ENCODE measurements at places on chromosomes 13 and 19.

GRCh38 chr19:19352823-19353222 is 32.2 kb downstream of the MAU2 start:
- no peak for DNase-seq

- no peak for DNase-seq
Observed at GRCh38 chr13:84823528-84823927, 941.3 kb upstream of the SLITRK1 start.

DNA sequence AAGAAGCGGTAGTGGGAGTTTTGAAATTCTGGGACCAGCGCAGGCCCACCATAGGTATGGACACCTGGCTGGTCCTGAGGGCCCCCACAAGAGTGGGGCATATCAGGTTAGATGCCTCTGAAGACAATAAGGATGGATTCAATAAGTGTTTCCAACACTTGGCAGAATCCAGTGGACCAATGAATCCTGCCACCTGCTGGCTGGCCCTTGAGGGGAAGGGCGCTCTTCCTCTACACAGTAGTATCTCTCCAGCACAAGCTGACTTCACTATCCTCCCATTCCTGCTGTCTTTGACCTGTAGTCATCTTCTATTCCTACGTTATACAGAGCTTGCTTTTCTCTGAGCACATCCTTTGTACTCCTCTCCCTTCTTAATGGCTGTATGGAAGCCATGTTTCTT is 199.7 kb upstream of the TSHZ3 start:
- no peak for DNase-seq

DNA sequence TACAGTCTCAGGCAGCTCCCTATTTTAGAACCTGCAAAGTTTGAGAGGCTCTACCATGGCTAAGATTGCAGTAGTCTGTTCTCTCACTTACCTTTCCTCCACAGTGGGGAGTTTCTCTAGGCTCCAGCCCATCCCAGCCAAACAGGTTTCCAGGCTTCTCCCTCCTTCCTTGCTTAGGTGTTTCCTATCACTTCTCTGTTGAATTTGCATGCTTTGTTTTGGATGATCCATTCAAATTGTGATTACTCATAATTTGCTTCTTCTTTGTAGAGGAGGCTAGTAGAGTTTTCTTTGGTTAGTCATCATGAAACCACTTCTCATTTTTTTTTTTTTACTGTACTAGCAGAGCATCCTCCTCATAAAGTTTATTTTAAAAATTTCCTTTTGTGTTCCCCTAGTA is 1242.2 kb upstream of the MIR17HG start:
- DNase-seq = no peak

DNA sequence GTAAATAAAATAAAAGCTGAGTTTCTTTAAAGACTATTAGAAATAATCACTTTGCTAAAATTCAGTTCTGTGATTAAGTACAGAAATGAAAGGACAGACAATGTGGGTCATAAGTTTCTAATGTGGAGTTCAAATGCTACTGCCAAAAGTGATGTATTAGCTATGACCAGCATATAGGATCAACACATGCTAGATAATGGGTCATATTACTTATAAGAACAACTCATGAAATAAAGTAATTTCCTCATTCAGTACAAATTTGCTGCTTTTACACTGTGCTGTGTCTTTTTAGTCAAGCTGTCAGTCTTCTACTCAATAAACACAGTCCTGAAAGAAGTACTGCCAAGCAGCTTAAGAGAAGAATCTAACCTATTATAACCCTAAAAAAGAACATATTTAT is 135.2 kb downstream of the VWA8 start:
- no peak for DNase-seq

- no peak for DNase-seq
Observed at GRCh38 chr19:27966390-27966816, 1246.5 kb downstream of the UQCRFS1 start.

DNA sequence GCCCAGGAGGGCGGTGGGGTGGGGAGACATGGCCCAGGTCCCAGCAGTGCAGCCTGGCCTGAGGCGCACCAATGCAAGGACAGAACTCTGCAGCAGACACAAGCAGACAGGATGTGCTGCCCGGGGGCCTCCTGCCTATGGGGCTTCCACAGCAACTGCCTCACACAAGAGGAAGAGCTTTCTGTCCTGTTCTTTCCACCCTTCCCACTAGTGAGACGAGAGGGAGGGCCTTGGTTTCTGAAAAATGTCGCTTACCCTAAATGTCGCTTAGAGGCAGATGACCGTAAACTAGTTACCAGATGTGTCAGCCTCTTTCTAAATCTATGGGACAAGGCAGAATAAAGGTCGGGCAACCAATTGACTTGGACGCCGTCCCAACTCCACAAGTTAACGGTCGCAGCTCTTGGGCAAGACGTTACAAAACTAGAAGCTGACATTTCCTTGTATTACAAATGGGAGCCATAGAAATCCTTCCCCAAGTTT is at the start of gene LAIR1:
Gene LAIR1 (minus strand): TSS at position 157 of the 483 bp plus-strand sequence. CDS start 127 bp downstream, at position 30.
- DNase-seq = no peak

- DNase-seq = no peak
Observed at GRCh38 chr13:109100705-109101304, 471.4 kb downstream of the MYO16 start.

- no peak for DNase-seq
Observed at GRCh38 chr13:29050719-29051118, 230.6 kb downstream of the MTUS2 start.

DNA sequence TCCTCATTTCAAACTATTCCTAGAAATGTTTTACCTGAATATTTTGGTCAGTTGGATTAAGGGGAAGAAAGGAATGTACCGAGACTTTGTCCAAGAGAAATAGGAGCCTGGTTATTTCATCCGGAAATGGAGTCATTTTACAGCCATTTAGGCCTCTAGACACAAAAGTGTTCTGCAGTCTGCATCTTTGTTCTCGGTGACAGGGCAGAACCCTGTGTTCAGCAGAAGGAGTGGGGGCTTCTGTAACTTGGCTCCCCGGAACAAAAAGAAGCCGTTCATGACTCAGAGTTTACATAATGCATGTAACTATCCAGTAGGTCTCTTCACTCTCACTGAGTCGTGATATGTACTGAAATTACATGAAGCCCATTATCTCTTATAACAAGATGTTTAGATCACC is 21.6 kb upstream of the FNDC3A start:
- no peak for DNase-seq

DNA sequence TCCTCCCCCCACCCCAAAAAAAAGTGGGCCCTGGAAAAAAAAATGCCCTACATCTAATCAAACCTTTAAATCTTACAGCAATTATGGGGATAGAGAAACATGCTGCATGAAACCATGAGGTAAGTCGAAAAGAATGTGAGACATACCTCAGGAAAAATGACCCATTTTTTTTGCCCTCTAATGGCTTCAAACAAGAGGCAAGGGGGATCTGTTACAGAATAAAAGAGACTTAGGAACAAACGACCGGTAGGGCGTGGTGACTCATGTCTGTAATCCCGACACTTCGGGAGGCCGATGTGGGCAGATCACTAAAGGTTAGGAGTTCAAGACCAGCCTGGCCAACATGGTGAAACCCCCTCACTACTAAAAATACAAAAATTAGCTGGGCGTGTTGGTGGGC is 8.4 kb downstream of the RGL3 start:
- no peak for DNase-seq

DNA sequence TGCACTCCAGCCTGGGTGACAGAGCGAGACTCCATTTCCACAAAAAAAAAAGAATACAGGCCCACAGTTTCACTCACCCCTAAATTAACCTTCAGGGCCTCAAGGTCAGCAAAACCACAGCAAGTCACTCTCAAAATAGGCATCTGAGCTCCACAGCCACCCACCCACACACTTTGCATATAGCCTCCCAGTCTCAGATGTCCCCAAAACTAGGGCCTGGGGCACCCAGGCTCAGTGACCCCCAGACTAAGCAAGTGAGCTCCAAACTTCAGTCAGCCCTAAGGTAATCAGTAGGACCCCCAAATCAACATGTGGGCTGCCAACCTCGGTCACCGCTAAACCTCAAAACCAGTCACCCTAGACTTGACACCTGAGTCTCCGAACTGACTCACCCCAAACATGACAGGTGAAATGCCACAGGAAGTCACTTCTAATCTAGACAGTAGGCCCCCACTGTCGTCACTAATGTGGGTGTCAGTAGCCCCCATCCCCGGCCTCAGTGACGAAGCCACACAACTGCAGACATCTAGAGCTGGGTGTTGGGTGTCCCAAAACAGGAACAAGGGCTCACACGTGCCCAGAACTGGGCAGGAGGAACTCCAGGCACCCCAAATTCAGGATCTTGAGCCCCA is 13.9 kb downstream of the RABAC1 start:
- peak; percentile 80 for DNase-seq

- DNase-seq = no peak
Observed at GRCh38 chr13:113455384-113455783, 2.1 kb upstream of the ADPRHL1 start.

DNA sequence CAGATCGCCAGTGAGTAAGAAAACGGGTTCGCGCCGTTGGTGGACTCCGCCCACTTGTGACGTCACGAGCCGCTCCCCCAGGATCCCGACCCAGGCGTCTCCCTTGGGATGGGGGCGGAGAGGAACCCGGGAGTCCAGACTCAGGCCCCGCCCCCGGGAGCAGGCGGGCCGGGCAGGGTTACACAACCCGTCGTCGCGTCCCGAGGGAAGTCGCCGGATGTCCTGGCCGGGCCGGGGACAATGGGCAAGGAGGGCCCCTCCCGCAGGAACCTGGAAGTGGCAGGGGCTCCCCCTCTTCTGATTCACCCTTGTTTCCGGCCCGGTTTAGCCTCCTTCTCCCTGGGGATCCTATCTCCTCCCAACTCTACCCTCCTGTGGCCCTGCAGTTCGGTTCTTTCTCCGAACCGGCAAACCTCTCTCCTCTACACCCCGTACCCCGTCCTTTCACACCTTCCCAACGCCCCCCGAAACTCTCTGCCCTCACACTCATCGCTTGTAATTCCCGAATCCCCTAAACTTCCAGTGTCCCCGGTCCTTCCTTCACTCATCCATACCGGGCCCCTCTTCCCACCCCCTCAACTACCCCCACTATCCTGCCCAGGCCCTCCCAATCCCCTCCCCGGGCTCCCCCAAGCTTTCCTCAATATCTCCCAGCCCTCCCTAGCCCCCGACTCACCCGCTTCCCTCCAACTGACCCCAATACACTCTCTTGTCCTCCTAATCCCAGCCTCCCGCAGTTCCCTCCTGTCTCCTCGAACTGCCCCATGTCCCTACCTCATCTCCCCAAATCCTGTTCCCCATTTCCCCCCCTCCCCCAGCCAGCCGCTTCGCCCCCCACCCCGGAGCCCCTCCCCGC is 20.0 kb upstream of the ERCC1 start:
- DNase-seq = no peak

- no peak for DNase-seq
Observed at GRCh38 chr13:39110518-39111097, 72.4 kb downstream of the NHLRC3 start.

GRCh38 chr13:51317262-51317661 is 22.2 kb upstream of the SERPINE3 start:
- no peak for DNase-seq

DNA sequence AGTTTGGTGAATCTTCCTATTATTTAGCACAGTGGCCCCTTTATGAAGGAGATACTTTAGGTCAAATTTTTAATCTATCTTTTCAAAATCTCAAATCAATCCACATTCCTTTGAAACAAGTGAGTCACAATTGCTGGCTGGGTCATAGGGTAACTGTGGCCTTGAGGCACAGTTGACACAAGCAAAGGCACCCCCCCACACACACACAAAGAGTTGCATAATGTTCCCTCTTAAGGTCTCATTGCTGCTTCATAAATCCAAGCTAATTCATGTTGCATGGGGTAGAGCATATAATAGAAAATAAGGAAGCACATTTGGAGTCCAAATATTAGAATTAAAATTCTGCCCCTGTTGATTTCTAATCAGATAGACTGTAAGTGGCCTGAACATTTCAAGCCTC is 171.5 kb downstream of the DLEU7 start:
- DNase-seq = no peak

GRCh38 chr13:101149735-101150384 is 266.4 kb downstream of the NALCN start:
- no peak for DNase-seq

DNA sequence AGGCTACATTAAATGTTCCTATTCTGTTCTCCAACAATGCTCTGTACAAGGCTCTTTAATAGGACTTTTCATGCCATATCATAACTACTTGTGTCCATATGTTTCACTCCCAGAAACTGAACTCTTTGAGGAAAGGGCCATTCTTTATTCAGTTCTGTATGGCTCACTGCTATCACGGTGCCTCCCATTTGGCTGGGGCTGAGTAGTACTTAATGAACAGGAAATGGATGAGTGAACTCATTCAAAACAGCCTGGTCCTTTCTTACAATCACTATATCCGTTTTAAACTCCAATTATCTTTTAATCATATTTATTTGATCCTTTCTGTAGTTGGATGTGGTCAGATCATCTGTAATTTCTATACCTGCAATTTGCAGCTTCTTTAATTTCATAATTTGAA is 410.6 kb downstream of the TBC1D4 start:
- no peak for DNase-seq

GRCh38 chr19:51076631-51077213 is 6.0 kb downstream of the KLK14 start:
- no peak for DNase-seq

GRCh38 chr19:16661480-16662034 is 618 bp downstream of the TMEM38A start:
- DNase-seq = no peak

- no peak for DNase-seq
Observed at GRCh38 chr13:109371066-109371465, 415.3 kb downstream of the IRS2 start.

DNA sequence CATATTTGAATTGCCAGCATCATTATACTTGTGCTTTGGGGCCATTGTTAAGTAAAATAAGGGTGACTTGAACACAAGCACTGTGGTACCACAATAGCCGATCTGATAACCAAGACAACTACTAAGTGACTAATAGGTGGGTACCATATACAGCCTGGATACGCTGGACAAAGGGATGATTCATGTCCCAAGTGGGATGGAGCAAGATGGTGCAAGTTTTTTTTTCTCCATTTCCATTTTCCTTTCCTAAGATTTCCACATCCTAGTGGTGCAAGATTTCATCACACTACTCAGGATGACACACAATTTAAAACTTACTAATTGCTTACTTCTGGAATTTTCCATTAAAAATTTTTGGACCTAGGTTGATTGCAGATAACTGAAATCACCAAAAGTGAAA is 15.1 kb downstream of the BRCA2 start:
- DNase-seq = no peak

DNA sequence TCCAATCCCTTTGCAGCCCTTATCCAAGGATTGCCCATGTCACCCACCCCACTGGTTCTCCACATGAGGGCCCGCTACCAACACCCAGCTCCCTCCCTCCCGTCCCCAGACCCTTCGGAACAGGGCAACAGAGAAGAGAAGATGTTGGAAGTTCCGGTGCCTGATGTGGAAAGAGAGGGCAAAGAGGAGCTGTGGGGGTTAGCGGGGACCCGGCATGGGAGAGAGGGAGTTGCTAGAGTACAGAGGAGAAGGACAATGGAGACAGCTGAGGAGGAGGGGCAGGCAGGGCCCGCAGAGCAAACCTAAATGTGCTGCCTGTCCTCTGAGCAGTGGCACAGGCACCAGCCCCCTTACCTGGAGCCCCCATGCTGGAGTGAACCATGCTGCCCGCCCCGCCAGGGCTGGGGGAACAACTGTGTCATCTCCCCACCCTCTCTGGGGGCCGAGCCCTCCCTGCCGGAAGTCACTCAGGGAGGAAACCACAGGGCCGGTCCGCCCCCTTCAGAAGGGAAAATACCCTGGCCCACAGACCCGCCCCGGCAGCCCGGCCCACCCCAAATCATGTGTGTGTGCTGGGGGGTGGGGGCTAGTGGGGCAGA is at the start of gene POU2F2:
Gene POU2F2 (minus strand): TSS at position 417 of the 599 bp plus-strand sequence. CDS start 35 bp downstream, at position 382.
- peak; percentile 87 for DNase-seq

GRCh38 chr13:96100457-96101220 is 10.7 kb downstream of the HS6ST3 start:
- DNase-seq = no peak

- no peak for DNase-seq
Observed at GRCh38 chr13:31198519-31198918, 1.3 kb upstream of the B3GLCT start.
